ENCODE measurements at places on chromosomes 7 and 10. TPM values are rescaled to one million over a fixed set of nuclear protein-coding genes. Genes with fewer than 3 reads are reported as not detected.

HECW1 gene
- not detected for total RNA-seq

DNA sequence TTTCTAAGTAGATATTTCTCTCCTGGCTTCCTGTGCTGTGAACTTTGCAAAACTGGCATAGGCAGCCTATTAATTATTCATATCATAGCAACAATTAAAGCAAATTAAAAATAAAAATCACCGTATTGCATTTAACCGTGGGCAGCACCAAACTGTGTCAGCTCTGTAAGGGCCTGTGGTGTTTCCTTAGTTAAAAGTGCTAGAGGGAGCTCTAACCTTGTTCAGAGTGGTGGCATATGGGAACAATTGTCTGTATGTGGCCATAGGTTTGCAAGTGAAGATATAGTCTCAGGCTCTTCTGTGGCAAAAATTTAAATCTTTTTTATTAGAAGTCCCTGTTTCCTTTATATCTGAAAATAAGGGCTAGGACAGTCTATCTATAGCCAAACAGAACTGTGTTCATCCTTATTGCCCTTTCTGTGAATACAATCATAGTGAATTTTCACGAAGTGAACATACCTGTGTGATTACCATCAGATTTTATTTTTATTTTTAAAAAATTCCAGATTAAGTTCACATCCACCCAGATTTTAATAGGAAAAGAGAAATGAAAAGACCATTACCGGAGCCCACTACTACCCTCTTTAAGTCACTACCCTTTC is 92.6 kb downstream of the POLL start:
- DNase-seq: no peak

ARMH3 gene
- 28.5 TPM for total RNA-seq

GRCh38 chr7:55105952-55106351 is 87.1 kb downstream of the EGFR start:
- DNase-seq: no peak

DNA sequence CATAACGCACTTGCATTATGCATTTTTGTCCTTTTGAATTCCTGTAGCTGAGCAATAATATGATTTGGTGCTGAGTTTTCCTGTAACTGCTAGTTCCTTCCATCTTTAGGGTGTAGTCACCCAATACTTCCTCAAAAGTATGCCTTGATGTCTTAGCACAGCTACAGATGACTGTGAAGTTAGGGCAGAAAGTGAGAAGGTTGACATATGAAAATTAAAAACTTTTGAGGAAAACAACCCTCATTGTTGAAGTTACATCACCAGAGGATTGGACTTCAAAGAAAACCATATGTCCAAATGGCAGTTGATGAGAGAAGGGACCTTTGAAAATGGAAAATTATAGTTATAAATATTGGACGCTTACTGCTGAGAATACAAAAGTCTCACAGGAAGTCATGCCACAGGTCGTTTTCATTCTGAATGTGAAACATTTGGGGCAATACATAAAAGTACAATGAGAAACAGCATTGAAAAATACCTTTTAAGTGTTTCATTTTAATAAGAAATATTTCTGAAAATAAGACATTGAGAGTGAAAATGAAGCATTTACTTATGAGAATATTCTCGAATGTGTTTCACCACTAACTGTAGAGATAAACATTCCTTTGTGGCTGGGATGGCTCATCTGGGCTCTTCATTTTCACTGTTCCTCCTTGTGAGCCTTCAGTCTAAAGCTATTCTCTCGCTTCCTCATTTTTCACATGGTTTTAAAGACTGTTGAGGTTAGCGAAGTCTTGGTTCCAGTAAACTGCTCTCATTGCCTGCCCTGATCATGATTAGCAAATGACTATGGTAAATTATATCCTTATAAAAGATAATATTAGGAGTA is 61.4 kb upstream of the NME8 start:
- no peak for DNase-seq

DNA sequence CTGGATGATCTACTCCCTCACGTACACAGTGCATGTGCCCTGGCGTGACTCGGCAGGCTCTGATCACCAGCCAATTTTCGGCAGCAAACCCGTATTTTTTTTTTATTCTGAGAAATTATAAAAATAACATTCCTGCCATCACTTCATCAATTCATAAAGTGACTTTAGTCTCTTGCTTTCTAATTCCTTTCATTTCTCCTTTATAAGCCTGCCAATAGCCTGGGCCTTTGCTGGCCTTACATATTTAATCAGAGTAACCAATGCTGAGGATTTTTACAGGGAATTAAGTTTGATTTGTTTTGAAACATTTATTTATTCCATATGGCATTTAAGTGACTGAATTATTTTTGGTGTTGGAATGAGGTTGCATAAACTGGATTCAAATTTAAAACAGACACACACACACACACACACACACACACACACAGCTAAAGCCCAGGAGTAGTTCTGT is 140.8 kb downstream of the ETV1 start:
- no peak for DNase-seq

DNA sequence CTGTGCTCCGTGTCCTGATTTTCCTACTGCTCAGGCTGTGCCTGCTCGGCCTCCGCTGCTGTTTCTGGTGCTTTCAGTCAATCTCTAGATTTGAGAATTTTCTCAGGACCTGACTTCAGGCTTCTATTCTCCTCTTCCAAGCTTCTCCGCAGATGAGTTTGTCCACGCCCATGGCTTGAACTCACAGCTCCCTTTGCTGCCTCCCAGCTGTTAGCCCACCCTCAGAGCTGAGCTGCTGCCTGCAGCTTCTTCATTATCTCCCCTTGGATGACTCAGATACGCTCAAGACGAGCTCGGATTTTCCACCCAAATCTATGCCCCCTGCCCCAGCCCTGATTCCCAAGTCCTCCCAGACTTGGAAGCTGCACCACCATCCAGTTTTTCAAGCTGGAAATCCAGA is 104.7 kb downstream of the FGFR2 start:
- no peak for DNase-seq

- DNase-seq: no peak
Observed at GRCh38 chr7:37714606-37715005, 31.0 kb downstream of the GPR141 start.

DNA sequence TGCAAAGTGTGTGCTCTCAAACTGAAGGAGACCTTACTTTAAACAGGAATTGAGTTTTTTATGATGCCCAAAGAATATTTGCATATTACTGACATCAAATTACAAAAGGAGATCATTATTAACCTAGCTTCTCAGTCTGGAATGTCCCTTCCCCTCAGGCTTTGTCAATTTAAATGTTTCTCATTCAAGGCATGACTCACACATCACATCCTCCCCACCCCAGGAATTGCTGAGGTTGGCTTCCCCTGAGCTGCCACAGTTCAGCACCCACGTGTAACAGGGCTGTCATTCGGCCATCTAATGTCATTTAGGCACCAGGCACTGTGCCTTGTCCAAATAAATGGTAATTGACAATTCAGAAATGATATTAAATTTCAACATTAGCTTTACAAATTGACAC is 305.9 kb upstream of the MGMT start:
- DNase-seq: no peak

- DNase-seq: no peak
Observed at GRCh38 chr7:130641497-130641896, 27.1 kb downstream of the COPG2 start.

TSPAN12 gene
- 29.5 TPM for total RNA-seq

CLDN3 gene
- not detected for total RNA-seq

FLNC gene
- total RNA-seq: 646 TPM

SEMA3C gene
- 61.6 TPM for total RNA-seq

VPS37D gene
- total RNA-seq: 2.2 TPM

GRCh38 chr7:151272405-151272804 is 23.9 kb upstream of the SMARCD3 start:
- no peak for DNase-seq

PITX3 gene
- 0.96 TPM for total RNA-seq

SPDYE2 gene
- not detected for total RNA-seq

DNA sequence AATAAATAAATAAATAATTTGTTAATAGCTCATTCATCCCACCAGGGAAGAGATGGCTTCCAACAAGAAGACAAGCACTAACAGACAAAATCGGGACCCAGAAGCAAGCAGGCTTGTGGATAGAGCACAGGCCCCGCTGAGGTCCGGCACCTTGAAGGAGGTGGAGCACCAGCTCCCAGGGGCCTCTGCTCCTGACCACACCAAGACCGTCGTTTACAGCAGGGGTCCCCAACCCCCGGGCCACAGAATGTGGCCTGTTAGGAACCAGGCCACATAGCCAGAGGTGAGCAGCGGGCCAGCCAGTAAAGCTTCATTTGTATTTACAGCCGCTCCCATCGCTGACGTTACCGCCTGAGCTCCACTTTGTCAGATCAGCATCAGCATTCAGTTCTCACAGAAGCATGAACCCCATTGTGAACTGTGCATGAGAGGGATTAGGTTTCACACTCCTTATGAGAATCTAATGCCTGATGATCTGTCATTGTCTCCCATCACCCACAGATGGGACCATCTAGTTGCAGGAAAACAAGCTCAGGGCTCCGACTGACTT is 33.3 kb upstream of the SUN1 start:
- no peak for DNase-seq

GRCh38 chr7:2554661-2555111 is 638 bp downstream of the BRAT1 start:
- no peak for DNase-seq

GRCh38 chr7:133412942-133413341 is 160.1 kb downstream of the EXOC4 start:
- DNase-seq: no peak

DNA sequence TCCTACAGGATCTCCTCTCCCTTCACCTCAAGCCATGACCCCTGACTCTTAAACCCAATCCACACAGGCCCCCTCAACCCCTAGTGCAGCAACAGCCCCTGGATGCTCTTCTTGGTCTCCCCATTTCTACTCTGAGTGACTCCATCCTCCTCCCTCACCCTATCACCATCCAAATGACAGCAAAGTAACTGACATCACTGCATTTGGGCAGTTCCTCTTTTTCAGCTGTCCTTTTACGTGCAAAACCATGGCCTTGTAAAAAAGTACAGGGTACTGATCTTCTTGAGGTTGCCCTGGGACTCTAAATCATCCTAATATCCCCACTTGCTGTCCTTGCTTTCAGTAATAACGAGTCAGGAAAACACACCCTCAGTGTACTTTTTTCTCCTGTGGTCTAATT is 454.9 kb downstream of the ADRA2A start:
- no peak for DNase-seq

GRCh38 chr10:15096661-15097010 is 519 bp upstream of the RPP38 start:
- no peak for DNase-seq

DNA sequence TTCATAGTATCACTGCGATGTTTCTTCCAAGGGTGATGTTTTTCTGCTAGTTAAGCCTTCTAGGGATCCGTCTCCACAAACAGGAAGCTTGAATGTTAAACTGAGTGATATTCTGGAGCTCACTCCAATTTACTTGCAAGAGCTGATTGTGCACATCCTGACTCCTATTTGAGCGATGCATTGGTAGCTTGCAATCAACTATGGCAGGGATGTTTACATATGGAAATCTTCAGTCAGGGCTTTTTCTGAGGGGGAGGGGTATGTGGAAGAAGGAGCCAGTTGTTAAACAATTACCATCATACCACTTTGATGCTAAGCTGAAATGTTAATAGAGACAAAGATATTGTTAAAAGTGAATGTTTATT is 43.2 kb upstream of the NXPH1 start:
- DNase-seq: no peak

- DNase-seq: no peak
Observed at GRCh38 chr7:3884543-3884942, 583.5 kb downstream of the SDK1 start.

FKBP6 gene
- not detected for total RNA-seq

GRCh38 chr10:70901276-70901878 is 13.0 kb upstream of the PCBD1 start:
- no peak for DNase-seq

GRCh38 chr10:83991986-83992753 is 147.1 kb upstream of the GHITM start:
- no peak for DNase-seq

DNA sequence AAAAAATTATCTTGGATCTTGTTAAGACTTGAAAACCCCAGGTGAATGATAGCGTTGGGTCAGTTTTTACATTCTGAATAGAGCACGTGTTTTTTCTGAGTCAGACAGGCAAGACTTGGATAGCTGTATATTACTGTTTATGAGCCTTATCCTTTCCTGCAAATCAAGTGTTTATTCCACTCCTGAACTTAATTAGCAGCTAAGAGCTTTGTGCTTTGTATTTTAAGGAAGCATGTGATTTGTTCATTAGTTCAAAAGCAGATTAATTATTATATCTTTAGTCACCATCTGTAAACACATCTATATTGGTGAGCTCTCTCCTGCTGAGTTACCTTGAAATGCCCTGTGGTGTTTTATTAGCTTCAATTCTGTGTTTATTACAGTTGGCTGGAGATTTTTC is 98.6 kb upstream of the PRPS1L1 start:
- no peak for DNase-seq

GRCh38 chr10:11225935-11226334 is 208.3 kb downstream of the CELF2 start:
- no peak for DNase-seq

All from right atrium auricular region (tissue), 2 donors.